ENCODE measurements at places on chromosomes 6 and 20.
A peak's percentile ranks its signal among the peaks of the same experiment; 100 is the strongest.

- no peak for DNase-seq
Observed at GRCh38 chr6:75926293-75927168, 145.9 kb downstream of the IMPG1 start.

DNA sequence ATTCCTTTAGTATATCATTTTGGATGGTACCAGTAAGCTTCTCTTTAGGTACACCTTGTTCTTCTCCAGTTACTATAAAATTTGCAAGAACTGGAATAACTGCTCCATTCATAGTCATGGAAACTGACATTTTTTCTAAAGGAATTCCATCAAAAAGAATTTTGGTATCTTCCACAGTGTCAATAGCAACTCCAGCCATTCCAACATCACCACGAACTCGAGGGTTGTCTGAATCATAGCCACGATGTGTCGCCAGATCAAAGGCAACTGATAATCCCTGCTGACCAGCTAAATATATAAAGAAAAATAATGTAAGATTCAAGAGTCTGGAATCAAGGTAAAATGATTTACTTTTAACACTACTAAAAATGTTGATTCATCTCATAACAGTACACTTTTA lies 5.3 kb downstream of the MMUT start:
- no peak for DNase-seq

- DNase-seq = no peak
Observed at GRCh38 chr20:56588996-56589395, 40.1 kb upstream of the TFAP2C start.

DNA sequence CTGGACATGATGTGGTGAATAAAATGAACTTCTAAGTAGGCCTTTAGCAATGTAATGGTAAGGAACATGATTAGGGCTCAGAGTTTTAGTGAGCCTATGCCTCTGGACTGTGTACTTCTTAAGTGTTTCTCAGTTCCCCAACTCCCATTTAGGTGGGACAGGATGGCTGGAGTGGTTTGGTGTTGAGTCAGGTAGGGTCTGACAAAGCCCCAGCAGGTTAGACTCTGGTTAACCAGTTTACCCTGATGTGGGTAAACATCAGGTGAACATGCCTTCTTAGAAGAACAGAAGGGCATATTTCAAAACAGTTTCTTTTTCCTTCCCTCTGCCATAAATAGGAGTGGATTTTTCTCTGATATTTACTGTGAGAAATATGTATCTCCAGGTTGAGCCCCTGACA lies 1548.7 kb downstream of the GRIK2 start:
- DNase-seq = no peak

DNA sequence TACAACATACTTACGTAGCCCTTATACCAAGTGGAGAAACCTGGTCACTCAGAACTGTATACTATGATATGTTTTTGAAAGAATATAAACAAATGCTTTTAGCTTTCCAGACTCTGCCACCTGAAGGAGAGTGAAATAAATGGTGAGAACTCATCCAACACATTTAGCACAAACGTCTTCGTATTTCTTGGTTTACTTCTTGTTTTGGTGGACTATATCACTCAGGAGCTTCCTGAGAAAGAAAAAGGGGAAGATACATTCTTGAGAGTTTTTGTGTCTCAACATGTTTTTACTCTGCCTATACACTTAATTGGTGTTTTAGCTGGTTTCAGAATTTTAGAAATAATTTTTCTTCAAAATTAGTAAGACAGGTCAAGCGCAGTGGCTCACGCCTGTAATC lies 19.4 kb upstream of the CTAGE9 start:
- DNase-seq = no peak

- no peak for DNase-seq
Observed at GRCh38 chr6:34341481-34341971, 50.9 kb downstream of the NUDT3 start.

DNA sequence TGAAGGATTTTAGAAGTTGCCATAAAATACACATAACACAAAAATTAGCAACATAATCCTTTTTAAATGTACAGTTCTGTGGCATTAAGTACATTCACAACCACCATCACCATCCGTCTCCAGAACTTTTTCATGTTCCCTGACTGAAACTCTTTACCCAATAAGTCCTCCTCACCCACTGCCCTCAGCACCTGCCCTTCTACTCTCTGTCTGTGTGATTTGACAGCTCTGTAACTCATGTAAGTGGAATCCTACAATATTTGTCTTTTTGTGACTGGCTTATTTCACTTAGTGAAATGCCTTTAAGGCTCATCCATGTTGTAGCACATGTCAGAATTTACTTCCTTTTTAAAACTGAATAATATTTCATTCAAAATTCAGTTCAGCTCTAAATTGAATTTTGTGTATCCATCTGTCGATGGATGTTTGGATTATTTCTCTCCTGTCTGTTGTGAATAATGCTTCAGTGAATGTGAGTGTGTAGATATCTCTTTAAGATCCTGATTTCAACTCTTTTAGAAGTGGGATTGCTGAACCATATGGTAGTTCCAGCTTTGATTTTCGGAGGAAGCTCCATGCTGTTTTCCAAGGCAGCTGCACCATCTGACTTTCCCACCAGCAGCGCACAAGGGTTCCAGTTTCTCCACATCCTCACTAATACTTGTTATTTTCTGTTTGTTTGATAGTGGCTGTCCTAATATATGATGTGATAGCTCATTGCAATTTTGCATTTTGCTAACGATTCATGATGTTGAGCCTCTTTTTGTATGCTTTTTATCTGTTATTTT lies 4.2 kb downstream of the ENTPD6 start:
- no peak for DNase-seq

DNA sequence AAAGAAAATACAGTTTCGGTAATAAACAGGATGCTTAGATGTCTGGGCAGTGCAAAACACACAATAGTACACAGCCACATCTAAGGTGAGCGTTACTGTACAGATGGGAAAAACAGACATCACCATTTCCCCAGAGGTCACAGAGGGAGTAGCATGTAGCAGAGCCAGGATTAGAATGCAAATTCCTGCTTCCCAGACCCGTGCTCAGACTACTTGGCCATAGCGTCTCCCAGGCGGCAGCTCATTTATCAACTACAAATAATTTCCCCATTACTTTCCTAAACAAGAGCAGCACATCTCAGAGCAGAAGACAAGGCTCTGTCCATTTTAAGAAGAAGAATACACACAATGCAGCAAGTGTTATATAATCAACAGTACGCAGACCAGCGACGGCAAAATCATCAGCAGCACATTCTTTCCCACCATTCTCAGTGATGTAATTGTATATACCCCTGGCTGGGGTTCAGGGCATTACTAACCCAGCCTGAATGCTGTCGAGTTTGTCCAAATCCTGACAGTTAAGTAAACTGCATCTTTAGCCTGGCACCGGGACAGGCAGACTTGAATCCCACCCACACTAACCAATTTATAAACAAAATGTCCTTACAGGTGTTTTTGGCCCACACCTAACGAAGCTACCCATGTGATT lies 61.9 kb downstream of the CNKSR3 start:
- DNase-seq = peak; percentile 28

GRCh38 chr20:25672659-25673235 lies 23.9 kb downstream of the ZNF337 start:
- DNase-seq = no peak

- DNase-seq = peak; percentile 97
Observed at GRCh38 chr6:136607204-136607931, 57.1 kb upstream of the MAP7 start.

DNA sequence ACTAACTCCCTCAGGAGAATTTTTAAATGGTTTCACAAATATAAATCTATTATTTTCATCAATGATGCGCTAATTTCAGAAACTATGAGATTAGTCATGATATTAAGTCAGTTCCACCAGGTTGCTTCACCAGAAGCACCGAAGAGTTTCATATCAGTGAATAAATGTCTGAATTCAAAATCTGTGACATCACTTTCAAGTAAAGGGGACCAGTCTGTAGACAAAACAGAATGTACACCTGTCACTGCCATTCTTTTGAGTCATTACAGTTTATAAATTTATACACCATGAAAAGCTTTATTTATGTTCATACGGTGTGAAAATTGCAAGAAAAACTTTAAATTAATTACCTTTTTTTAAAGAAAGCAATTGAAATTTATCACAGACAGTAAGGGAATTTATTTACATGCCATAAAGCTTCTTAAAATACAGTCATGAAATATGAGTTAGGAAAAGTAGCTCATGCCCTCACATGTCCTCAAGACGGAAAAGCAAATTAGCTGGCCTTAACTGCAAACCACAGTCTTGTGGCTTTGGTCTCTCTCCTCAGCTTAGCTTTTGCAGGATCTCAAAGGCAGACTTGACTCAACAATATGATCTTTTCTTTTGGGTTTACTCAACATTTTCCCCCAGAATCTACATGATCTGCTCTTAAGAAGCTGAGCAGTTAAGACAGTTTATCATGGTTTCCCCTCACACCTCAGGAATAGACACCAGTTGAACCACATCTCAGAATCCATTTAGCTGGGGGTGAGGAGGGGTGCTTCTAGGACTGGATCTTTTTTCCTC lies 177.7 kb upstream of the MCHR2 start:
- DNase-seq = no peak

GRCh38 chr6:64890609-64891008 lies 816.4 kb downstream of the EYS start:
- no peak for DNase-seq

GRCh38 chr20:4898282-4899244 lies 102.7 kb downstream of the SLC23A2 start:
- DNase-seq = no peak

- peak; percentile 65 for DNase-seq
Observed at GRCh38 chr6:141540207-141540606, 592.5 kb upstream of the GJE1 start.

GRCh38 chr6:56002336-56002735 lies 126.9 kb upstream of the BMP5 start:
- no peak for DNase-seq

DNA sequence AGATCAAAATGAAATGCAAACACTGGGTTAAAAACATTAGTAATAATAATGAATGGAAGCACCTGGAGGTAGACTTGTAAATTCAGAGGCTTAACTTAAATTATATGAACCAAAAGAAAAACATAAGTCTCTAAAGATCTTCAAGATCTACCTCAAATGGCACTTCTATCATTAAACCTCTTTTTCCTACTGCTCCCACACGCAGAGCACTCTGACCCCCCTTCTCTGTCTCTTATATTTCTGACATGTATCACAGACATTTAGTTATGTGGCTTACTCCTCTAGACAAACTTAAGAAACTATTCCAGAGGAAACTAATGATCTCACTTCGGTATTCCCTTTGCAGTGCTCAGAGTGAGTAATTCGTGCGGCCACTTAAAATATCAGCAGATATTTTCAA lies 1.1 kb downstream of the TBC1D32 start:
- no peak for DNase-seq

GRCh38 chr6:87628881-87629280 lies 38.9 kb downstream of the ORC3 start:
- DNase-seq = no peak

GRCh38 chr20:31472395-31473330 lies 2.3 kb downstream of the DEFB124 start:
- no peak for DNase-seq

GRCh38 chr6:22036275-22036674 lies 260.6 kb downstream of the PRL start:
- DNase-seq = peak; percentile 93

DNA sequence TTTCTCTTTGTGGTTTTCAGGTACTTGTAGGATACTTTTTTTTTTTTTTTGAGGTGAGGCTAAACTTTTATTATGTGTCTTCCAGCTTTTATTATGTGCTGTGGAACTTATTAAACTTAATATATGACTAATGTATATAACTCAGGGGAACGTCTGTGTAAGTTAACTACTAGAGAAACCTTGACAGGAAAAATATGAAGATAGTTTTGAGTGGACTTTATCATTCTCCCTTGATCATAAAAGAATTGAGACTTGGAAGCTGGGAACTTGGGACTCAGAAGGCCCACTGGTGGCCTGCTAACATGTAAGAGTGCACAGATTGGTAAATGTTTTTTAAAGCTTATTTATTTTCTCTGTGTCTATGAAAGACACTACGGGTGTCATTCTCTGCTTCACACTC lies 73.1 kb downstream of the CARMIL1 start:
- DNase-seq = no peak

DNA sequence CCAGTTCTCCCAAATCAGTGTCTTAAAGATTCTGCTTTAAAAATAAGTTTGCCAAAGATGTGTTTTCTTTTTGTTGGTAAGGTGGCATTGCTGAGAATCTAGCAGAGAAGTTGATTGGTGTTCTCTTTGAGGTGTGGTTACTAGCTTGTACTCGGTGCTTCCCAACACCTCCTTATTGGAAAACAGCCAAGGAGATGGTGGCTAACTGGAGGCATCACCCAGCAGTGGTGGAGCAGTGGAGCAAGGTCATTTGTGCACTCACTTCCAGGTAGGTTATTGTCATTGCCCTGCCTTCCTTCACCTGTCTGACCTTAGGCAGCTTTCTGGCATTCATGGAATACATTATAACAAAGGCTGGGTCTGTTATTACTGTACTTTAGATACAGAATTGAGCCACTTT lies 26.7 kb downstream of the RALGAPB start:
- no peak for DNase-seq
